Activated CD4-positive, CD25-positive, alpha-beta regulatory T cell treated with anti-CD3 and anti-CD28 coated beads, Interleukin-2, amount 50 U/mL, for 72 hours (primary cell): ENCODE measurements at places on chromosomes 5 and 9.

DNA sequence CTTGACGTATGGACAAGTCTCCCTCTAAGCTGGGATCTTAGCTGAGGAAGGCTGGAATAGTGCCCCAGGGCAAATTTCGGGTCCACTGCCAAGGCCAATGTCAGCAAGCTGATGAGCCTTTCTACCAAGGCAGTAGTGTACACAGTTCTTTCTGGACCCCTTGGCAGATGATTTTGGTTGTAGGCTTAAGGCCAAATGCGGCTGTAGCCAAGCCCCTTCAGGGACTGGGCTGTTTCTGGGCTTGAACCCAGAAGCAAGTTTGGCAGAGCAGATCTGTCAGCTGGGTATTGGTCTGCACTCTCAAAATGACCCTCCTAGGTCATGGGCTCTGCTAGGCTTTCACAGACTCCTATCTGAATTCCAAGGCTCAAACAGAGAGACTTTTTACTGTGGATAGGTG is 121.6 kb downstream of the ADAMTSL1 start:
- no peak for DNase-seq

DNA sequence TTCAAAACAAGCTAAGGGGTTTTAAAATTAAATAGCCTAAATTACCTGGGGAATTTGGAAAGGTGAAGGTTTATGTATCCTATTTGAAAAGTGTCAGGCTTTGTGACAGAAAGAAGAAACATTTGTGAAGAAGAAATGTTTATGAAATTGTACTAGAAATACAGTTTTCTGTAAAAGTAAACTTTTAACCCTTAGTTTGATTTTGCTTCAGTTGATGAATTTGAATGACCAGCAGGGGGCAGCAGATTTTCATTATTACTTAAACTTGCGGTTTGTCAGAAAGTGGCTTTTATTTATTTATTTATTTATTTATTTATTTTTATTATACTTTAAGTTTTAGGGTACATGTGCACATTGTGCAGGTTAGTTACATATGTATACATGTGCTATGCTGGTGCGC is 58.1 kb downstream of the NNT start:
- DNase-seq: no peak

- DNase-seq: no peak
Measured at GRCh38 chr9:79667817-79668436, 96.2 kb downstream of the TLE4 start.

DNA sequence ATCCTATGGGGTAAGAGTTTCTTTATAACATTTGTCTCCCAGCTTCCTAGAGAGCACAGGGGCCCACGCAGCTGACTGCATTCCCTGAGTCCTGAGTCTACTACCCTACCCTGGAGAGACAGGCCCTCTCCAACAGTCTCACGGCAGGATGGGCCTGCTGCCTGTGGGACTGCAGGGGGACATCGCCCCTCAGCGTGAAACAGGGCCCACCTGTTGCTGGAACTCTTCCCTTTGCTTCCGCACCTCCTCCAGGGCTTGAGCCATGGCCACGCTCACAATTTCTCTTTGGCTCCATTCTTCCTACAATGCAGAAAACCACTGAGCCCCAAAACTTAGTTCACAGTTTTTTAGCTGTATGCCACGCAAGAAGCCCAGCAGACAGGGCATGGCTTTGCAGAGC is 28.2 kb downstream of the ARPC5L start:
- no peak for DNase-seq

DNA sequence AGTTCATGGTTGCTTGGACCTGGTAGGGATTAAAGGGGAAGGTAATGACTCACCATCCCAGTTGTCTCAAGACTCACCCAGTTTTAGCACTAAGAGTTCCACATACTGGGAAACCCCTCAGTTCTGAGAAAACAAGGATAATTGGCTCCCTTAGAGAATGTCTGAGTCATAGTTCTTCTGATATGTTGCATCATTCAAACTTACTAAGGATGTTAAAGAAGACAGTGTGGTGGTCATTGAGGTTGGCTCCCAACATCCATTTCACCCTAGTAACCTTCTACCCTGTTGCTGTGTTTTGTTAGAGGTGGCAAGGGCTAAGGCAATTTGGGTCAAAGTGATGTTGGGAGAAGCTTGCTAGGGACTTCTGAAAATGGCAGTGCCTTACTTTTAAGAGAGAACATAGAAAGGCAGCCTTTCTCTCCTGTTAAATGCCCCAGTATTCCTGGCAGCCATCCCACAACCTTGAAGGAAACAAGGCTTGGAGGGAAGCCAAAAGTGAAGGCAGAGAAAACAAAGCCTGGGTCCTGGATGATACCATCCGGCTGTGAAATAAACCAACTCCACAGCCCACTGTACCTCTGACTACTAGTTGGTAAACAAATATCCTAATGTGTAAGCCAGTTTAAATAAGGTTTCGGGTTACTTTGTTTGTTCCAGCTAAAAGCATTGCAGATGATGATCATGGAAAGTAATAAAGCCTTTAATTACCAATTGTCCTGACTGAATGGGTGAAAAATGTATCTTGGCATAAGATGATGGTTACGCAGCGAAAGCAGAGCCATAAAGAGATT is 80.4 kb upstream of the ADAMTSL1 start:
- DNase-seq: no peak
